Activated CD4-positive, alpha-beta T cell treated with anti-CD3 and anti-CD28 coated beads, Interleukin-10, Interleukin-2, amounts not matched to agents 100 ng/mL and 50 ng/mL, durations not matched to agents 16 hours and 8 hours (primary cell): ENCODE measurements at places on chromosomes 13 and 19.
A peak's percentile ranks its signal among the peaks of the same experiment; 100 is the strongest.

- no peak for DNase-seq
Observed at GRCh38 chr13:30735872-30736175, 481 bp downstream of the ALOX5AP start.

- peak; percentile 13 for DNase-seq
Observed at GRCh38 chr13:98482476-98483444, 94.1 kb downstream of the STK24 start.

DNA sequence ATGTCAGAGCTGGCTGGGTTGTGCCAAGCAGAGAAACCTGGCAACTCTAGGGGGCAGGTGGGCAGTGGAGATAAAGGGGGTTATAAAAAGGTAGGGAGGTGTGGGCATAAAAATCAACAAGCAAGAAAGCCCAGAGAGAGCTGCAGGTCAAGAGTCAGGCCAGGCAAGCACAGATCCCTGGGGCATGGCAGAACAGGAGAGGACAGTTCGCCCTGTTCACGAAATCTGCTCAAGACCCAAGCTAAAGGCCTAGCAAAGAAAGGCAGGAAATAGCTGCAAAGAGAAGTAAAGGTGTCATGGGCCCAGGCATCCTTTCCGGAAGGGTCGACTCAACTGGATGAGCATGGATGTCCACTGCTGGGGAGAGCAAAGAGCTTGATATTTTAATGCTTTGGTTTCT is 3.4 kb downstream of the MBNL2 start:
- peak; percentile 25 for DNase-seq

DNA sequence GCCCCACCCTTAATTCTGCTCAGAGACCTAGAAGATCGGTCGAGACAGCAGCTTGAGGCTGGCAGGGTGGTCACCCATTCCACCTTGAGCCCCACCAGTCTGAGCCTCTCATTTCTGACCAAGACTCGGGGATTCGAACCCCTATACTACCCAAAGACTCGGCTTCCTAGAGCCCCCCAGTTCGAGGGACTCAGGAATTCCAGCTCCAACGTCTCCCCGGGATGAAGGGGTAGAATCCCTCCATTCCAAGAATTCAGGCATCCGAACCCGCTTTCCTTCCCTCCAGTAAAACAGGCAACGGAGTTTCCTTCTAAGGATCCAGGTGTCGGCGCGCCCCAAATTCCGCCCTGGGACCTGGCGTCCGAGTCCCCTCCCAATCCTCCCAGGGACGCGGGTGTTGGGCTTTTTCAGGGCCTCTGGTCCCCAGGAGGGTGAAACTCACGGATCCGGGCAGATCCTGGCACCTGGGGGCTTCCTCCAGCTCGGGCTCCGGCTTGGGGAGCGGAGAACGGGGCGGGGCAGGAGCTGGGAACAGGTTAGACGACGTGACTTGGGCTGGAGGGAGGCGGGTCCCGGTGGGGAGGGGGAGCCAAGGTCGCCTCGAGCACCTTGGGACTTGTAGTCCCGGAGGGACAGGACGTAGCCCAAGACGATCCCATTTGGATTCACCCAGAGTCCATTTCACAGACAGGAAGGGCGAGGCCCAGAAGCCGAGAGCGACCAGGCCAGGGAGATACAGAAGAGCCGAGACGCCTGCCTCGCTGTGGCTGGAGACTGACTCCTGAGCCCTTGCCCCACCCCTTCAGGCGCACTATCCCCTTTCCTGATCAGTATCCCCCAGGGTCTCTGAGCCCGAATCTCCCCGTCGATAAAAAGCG is at the start of gene PPP1R13L:
PPP1R13L (minus strand) TSS at position 513 of the 878 bp plus-strand sequence. CDS start 6,751 bp downstream, outside the sequence.
- peak; percentile 77 for DNase-seq

DNA sequence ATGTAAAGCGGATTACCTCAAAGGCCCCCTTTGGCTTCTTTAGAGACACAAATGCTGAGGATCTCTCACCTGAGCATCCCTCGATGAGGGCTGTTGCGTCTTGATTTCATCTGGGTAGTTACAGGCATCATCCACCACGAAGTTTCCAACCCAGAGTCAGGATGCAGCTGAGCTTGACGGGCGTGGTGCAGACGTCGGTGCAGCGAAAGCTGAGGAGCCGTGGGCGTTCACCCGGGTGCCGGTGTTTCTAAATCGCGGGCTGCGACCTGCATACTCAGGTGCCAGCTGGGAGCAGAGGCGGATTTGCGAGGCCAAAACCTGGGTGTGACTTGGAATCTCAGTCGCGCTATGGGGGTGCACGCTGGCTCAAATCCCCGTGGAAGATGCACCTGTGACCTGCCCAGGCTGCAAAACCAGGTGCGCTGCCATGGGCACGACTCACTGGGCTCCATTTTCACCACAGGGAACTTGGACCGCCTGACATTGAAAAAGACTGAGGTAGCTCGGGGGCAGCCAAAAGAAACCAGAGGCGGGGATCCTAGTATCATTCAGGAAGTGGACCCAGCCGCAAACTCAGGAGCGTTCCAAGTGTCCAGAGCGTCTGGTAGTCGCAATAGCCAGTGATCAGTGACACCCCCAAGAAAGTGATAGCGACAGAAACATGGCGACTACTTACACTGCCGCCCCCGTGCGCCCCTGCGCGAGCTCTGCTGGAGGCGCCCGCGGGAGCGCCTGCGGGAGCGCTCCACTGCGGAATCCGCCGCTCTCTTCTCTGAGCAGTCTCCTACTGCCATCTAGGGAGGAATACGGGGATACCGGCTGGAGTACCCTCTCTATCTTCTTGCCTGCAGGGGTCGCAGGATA is 36.4 kb upstream of the IGFL4 start:
- DNase-seq, result peak; percentile 32

DNA sequence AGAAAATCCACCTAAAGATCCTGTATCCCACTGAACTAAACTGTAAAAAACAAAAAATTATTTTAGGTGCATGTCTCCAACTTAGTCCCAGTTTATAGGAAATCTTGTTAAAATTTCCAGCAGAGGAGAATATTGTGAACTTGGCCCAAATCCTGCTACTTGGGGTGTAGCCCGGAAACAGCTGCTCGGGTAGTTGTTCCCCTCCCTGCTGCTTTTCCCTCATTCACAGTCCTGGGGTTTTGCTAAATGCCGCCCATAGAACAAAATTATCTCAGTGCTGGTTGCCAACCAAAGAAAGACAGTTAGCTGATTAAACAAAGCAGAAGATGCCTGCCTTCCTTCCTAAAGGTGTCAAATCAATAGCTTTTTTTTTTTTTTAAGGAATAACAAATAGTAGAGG is 330.5 kb upstream of the KLF12 start:
- no peak for DNase-seq
